ENCODE measurements at places on chromosomes 7 and 10.

- no peak for DNase-seq
Observed at GRCh38 chr10:75276069-75276872, 40.5 kb upstream of the COMTD1 start.

DNA sequence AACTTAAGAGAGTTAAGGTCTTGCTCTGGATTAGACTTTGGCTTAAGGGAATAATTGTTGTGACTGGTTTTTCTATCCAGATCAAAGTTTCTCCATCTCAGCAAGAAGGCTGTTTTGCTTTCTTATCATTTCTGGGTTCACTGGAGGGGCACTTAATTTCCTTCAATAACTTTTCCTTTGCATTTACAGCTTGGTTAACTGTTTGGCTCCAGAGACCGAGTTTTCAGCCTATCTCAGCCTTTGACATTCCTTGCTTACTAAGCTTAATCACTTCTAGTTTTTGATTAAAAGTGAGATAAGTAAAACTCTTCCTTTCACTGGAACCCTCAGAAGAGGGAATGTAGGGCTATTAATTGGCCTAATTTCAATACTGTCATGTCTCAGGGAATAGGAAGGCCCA, 76.4 kb downstream of the LARP4B start:
- no peak for DNase-seq

DNA sequence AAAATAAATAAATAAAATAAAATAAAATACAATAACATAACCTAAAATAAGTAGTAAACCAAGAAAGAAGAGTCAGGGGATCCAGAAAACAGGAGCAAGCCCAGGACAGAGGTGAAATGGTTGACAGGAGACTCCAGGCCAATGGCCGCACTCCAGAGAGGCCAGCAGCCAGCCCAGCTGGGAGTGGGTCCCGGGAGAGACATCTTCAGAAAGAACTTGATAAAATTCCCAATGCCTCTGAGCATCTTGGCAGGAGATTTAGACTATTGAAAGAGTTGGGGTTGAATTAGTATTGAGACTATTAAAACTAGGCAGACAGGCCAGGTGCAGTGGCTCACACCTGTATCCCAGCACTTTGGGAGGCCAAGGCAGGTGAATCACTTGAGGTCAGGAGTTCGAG, 62.6 kb downstream of the CLIP2 start:
- no peak for DNase-seq

DNA sequence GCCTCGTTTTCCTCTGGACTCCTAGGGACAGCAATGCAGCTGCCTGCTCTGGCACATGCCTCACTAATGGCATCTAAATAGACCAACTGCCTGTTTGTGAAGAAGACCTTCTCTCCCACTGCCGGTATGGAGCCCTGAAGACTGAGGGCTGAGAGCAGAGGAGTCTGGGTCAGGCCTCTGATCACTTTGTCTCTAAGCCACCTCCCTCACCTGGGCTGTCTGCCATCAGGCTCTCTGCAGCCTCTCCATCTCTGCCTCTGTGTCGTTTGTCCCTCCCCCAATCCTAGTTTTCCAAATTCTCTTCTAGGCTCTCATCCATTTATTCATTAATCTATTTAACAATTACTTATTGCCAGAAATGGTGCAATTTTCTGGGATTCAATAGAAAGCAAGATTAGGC, 15.2 kb upstream of the SFTPA1 start:
- DNase-seq = no peak

GRCh38 chr10:88319960-88320517, 263.1 kb downstream of the RNLS start:
- no peak for DNase-seq

DNA sequence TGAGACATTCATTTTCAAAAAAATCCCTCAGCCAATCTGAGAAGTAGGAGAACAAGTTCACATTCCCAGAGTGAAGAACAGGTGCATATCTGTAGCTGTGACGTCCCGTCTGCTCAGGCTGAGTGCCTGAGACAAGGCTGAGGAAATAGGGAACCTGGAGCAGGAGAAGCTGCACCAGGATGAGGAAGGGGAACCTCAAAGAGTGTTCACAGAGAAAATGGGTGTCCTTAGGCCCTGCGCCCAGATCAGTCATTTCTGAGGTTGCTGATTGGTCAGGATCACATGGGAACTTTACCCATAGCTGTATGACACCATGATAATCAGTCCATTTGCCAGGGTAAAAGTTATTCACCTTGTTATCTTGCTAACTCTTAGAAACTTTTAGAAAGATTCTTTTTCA, 34.2 kb upstream of the TARP start:
- no peak for DNase-seq

GRCh38 chr7:101169838-101170551, 4.6 kb upstream of the VGF start:
- DNase-seq = peak; percentile 51

DNA sequence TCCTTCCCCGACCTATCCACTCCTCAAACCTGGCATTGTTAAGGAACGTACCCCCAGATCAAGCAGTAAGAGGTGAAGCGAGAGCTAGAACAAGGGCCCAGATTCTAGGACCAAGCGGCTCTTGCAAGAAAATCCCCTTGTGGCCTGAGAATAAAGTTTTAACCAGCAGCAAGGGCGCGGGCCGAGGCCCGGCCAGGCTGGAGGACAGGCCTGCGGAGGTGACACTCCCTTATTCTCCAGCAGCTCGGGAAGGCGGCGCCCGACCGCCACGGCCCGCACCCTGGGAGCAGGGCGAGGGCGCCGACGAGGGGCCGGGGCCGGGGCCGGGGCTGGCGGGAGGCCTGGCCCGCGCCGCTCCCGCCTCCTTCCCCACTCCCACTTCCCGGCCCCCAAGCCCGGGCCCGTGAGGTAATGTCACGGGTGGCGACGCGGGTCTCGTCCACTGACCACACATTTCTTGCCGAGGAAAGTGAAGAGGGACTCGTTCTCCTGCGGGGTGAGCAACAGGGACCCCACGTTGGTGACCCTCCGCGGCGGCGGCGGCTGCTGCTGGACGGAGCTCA, 551 bp downstream of the WASL start:
- no peak for DNase-seq

DNA sequence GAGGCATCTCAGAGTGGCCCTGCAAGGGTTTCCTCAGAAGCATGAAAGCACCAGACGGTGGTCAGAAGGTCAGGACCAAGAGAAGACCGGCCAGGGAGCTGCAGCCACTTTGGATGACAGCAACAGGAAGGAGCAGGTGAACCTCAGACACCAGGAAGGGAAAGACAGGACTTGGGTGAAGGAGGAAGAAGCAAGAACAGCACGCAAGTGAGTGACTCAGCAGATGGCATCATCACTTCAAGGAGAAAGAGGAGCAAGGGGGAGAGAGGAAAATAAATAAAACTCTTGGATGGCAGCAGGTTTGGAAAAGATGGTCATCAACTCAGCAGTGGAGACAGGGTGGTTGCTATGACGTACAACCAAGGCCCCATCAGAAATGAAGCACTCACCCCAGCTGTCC, 31.6 kb downstream of the NCAPG2 start:
- DNase-seq = no peak

GRCh38 chr7:132817949-132818348, 241.7 kb upstream of the PLXNA4 start:
- no peak for DNase-seq

DNA sequence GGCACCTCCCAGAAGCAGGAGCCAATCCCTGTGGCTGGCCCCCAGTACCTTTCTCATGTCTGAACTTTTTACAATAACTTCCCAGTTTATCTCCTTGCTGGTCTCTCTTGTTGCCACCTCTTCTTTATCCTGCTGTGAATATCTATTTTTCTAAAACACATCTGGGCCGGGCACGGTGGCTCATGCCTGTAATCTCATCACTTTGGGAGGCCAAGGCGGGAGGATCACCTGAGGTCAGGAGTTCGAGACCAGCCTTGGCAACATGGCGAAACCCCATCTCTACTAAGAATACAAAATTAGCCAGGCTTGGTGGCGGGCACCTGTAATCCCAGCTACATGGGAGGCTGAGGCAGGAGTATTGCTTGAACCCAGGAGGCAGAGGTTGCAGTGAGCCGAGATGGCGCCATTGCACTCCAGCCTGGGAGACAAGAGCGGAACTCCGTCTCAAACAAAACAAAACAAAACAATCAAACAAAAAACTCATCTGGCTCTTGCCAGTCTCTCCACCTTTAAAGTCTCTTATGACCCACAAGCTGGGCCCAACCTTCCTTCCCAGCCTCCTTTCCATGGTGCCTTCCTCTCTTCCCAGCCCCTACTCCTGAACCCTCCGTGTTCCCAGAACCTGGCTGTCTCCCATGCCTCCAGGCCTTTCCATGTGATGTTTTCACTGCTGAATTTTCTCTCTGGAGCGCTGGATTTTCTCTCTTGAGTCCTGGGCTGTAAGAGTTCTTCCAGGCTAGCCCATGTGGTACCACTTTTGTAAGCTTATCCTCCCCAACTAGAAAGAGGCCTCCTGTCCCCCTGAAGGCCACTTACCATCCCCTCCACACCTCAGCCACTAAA, 51.3 kb downstream of the HIP1 start:
- DNase-seq = no peak

DNA sequence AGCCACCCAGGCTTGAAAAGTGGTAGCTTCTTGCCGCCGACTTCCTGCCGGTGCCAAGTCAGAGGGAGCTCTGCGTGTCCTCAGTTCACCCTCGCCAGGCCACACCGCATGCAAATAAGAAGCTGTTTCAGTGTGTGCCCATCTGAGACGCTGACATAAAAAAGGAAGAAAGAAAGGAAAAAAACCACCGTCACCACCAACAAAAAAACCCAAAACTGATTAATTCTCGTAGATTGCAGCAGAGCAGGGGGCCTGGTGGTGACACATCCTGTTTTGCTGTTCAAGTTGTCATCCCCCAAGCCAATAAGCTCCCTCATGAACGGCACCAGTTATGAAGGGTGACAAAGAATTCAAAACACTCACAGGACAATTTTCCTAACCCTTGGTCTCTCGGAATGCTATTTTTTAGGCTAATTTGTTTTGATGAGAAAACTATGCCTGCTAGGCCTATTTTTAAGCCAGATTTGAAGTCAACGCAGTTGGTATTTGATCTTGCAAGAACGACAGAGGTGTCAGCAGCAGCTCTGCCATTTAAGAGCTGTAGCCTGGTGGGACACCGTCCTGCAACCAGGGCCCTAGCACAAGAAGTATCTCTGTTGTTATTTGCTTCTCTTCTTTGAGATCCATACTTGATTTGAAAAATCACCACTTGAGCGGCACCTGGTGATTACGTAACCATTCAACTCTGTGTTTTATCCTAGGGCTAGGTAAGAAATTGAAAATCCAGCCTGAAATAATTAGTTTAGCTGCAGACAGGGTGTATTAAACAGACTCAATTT, 145.6 kb downstream of the PFKFB3 start:
- no peak for DNase-seq

DNA sequence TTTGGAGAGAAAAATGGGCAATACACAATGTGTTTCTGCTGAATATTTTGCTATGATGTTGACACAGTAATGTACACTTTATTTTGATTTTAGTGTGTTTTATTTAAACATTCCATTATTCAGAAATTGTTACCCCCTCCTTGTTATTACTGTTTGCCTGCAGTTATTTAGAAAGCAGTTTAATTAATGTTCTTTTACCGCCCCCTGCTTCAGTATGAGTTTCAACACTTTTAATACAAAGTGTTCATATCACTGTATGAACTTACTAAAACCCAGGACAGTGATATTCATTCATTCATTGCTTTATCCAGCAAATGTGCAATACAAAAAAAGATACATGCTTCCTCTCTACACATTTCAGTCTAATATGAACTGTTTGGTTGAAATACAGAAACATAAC, 159.3 kb downstream of the AUTS2 start:
- DNase-seq = no peak

GRCh38 chr10:112593023-112593422, 146.0 kb downstream of the VTI1A start:
- DNase-seq = no peak

GRCh38 chr10:4661511-4662255, 164.3 kb upstream of the AKR1E2 start:
- DNase-seq = no peak

DNA sequence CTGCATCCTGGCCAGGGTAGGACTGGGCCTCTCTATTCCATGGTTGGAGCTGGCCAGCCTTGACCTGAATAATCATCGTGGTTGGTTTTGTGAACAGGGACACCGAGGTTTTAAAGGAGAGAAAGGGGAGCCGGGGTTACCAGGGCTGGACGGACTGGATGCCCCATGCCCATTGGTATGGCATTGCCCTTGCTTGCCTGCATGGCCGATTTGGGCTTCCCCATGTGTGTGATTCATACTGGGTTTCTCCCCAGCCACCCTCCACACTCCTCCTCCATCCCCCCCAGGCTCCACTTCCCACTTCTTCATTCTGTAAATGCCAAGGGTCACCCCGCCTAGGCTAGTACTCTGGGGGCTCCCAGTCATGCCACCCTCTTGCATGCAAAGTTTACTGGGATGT, 98.8 kb upstream of the MACROH2A2 start:
- no peak for DNase-seq

DNA sequence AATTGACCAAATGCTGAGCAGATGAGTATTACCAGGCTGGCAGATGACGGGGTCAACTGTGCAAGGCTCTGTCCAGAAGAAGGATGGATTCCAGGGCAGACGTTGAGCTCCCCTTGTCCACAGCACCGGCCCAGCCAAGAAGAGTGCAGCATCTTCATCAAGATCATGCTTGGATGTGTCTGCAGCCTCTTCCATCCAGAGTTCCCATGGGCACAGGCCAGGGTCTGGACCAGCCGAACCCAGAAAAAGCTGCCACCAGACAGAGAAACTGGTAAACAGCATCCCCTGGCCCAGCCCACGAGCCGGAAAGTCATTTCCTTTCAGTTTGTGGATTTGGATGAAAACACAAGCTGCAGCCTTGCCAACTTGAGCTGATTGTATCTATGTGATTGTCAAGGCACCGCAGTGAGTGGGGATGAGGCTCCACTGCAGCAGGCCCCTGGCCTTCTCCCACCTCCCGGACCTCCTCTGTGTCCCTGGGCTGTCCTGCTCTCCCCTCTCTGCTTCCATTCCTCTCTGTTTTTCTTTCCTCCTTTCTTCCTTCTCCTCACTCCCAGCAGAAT, 321.8 kb downstream of the TCERG1L start:
- DNase-seq = no peak

- no peak for DNase-seq
Observed at GRCh38 chr7:150973571-150974451, 4.3 kb downstream of the KCNH2 start.

- DNase-seq = no peak
Observed at GRCh38 chr10:125061557-125062226, 98.7 kb downstream of the CTBP2 start.

- peak; percentile 37 for DNase-seq
Observed at GRCh38 chr7:149140831-149141230, 6.4 kb upstream of the ZNF398 start.

DNA sequence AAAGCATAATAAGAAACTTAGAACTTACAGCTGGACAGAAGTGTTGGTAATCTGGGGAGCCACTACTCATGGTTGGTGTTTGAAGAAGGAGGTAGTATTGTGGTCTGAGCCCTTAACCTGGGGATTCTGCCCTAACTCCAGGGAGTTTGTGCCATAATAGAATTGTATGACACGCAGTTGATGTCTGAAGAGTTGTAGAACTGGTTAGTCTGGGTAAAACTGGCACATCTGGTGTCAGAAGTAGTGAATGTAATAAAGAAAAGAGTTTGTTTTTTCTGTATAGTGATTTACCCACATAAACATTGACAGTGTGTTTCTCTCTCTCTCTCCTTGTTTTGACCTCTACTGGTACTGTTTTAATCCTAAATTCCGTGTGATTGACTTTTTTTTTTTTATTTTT, 448.1 kb upstream of the SEMA3D start:
- no peak for DNase-seq

- no peak for DNase-seq
Observed at GRCh38 chr7:47534322-47535034, 47.4 kb downstream of the TNS3 start.
